Fibroblast of upper back skin (primary cell): ENCODE measurements at places on chromosomes 2 and 18.

DNA sequence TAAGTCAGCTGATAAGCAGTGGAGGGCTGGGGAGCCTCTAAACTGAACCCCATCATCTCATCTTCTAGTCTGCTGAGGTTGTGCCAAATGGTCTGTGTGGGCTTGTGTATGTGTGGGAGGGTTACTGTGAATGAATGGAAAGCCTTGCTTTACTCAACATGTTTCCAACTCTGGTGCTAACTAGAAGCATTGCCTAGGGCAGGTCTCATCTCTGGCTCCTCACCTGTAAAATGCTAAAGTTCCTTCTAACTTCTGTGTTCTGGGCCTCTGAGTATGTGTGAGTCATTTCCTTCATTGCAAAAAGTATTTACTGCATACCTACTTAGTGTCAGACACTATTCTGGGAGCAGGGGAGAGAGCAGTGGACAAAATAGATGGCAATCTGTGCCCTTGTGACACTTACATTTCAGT is 1.3 kb downstream of the LIPG start:
- peak; percentile 21 for DNase-seq

DNA sequence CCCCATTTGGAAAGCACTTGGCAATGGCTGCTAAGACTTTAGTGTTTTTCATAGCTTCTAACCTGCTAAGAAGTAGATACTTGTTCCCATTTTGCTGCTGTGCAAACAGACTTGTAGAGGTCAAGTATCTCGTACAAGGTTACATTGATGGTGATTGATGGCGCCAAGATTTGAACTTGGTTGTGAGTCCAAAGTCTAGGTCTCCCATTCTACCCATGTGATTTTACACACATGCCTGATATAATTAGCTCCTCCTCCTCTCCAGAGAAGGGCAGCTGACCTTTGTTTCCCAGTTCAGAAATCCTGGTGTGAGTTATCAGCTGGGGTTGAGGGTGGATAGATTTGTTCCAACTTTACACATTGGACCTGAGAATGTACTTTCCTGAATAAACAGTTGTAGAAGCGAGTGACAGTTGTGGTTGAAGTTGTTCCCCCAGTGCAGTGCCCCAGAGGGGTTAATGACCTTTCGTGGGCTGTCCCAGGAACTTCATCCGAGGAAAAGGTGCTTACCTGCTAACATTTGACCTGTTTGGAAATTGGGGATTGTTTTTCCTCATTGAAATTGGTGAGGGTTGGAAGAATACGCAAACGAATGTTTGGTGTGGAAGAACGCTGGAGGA is 10.4 kb downstream of the TCF7L1 start:
- DNase-seq = no peak

- no peak for DNase-seq
Observed at GRCh38 chr2:155412598-155412997, 714.1 kb downstream of the KCNJ3 start.

DNA sequence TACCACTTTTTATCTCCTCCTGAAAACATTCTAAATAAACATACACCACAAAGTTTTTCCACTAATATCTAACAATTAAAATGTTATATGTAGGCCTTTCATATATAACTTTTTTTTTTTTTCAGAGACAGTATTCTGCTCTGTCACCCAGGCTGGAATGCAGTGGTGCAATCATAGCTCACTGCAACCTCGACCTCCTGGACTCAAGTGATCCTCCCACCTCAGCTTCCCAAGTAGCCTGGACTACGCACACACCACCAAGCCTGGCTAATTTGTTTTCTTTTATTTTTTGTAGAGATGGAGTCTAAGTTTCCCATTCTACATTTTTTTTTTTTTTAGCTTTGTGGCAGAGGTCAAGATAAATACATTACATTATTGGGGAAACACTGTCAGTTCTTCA is 1612.6 kb upstream of the NXPH2 start:
- DNase-seq = peak; percentile 10

DNA sequence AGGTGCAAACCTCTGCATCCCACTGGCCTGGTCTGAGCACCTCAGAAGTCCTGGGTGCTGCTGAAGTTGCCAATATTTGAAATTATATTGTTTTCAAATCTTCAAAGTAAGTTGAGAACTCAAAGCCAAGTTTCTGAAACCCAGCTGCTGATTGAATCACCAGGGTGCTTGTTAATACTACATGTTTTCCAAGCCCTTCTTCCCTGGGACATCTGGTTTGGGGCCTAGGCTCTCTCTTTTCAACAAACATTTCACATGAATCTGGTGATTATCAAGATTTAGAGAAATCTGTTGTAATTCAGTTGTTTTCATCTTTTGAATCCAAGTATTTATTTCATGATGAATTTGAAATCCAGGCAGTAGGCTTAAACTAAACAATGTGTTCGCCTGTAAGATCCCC is 24.4 kb downstream of the MLPH start:
- DNase-seq = peak; percentile 31

- DNase-seq = no peak
Observed at GRCh38 chr2:73970850-73971471, 13.7 kb upstream of the TET3 start.

- peak; percentile 38 for DNase-seq
Observed at GRCh38 chr2:163752267-163752666, 16.5 kb upstream of the FIGN start.

GRCh38 chr2:143939626-143940330 is 580.1 kb downstream of the ZEB2 start:
- DNase-seq = peak; percentile 84

DNA sequence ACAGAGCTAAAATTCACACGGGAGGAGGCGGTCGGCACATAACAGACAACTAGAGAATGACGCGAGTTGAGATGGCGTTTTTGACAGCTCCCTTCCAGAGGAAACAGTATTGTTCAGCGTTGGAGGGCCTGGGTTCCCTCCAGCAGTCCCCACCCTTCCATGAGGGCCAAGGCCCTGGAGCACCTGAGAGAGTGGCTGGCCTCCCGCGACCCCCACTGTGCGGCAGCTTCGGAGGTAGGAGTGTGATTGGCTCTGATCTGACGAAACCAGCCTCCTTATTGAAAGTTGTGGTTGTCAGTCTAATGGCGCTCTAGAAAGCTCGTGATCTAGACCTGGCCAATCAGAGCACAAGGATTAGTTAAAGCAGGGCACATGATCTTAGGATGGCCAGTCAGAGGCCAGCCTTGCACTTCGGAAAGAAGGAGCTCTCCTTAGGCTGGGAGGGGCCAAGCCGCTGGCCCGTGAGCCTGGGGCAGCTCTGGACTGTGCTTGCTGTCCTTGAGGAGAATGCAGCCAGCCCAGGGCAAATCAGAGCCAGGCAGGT is 104.5 kb upstream of the CELF4 start:
- no peak for DNase-seq

- no peak for DNase-seq
Observed at GRCh38 chr2:26449278-26450030, 28.5 kb downstream of the OTOF start.

DNA sequence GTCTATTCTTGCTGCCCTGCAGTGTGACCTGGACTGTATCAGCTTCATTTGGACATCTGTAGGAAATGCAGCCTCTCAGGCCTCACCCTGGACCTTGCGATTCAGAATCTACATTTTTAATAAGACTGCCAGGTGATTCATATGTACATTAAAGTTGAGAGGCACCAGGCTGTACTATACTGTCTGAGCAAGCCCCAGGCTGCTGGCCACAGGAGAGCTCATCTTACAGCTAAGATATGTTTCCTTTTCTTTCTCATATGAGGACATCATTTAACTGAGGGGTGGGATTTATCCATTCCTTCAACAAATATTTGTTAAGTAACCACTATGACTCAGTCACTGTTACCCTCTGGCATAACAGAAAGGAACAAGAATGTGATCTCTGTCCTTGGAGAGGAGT is 78.2 kb upstream of the GCFC2 start:
- DNase-seq = no peak

- no peak for DNase-seq
Observed at GRCh38 chr2:13504808-13505207, 788.1 kb downstream of the TRIB2 start.

GRCh38 chr18:79356435-79356834 is 39.3 kb upstream of the NFATC1 start:
- no peak for DNase-seq

- DNase-seq = no peak
Observed at GRCh38 chr2:30221531-30221930, 9.8 kb upstream of the LBH start.

GRCh38 chr2:138028538-138028937 is 64.3 kb downstream of the HNMT start:
- DNase-seq = no peak

DNA sequence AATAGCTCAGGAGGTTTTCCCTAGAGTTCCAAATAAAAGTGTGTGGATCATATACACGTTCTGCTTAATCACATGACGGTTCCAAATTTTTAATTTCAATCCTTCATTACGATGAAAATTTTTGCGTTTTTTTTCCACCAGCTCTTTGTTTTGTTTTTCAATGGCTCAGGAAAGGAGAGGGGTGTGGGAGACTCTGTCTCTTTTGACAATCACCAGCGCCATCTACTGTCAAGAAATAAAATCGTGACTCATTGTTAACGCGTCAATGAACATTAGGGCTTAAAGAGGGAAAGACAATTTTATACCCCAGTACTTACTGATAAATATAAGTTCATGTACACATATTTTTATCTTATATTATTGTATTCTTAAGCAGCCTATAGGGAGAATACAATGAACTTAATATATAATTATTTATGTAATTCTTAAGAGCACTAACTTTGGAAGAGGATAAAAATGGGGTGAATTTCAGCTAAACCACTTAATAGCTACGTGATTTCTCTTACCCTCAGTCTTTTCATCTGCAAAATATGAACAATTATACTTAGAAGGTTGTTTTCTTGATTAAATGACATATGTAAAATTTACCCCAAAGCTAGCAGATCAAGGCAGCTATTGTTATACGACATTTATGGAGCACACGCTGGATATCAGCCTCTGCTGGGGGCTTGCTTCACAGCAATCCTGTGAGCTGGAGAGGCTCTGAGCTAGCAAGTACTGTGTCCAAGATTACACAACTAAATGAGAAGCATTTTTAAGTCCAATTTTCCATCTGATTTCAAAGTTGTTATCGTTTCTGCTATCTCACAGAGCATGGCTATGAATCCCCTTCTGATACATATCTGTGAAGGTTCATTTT is 47.4 kb upstream of the RMDN2 start:
- peak; percentile 75 for DNase-seq

- DNase-seq = peak; percentile 84
Observed at GRCh38 chr18:75638776-75639471, 211.4 kb upstream of the SMIM21 start.

GRCh38 chr18:8962855-8963635 is 139.5 kb upstream of the NDUFV2 start:
- DNase-seq = no peak

- DNase-seq = no peak
Observed at GRCh38 chr2:216317831-216318520, 54.3 kb downstream of the MARCHF4 start.

DNA sequence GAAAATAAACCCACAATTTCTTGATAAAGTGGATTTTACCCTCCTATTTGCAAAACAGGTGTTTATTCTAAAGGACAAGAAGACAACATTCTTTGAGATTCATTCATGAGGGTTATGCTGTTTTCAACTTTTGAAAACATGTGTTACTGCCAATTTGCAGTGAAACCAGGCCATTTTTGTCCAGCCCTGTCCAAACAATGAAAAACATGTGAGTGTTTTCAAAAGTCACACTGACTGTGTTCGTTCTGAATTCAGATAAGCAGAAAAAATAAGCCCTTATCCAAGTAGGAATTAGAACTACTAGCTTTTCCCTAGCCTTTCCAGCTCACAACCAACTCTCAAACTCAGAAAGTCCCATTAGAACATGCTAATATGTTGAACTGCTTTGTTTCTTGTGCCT is 148.1 kb upstream of the PID1 start:
- no peak for DNase-seq

DNA sequence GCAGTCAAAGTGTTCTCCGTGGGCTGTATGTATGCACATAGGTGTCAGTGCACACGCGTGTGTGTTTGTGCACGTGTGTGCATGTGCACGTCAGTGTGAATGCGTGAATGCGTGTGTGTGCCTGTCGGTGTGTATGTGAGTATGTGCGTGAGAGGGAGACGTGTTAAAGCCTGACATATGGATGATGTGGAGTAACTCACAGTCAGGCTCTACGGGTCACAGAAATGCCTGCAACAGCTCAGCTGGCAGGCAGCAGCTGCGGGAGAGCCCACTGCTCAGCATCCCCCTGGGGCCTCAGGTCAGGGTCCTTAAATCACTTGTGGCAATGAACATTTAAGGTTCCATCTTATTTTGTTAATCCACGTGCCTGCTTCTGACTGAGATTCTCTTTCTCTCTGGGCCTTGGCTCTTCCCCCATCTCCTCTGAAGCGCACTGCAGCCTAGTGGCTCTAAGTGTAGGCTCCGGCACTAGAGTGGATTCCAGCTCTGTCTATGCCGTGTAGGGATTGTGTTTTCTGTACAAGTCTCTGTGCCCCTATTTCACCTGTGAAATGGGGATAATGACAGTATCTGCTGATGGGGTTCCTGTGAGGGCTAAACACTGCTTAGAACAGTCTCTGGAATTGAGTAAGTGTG is 63.0 kb downstream of the DYSF start:
- DNase-seq = no peak

DNA sequence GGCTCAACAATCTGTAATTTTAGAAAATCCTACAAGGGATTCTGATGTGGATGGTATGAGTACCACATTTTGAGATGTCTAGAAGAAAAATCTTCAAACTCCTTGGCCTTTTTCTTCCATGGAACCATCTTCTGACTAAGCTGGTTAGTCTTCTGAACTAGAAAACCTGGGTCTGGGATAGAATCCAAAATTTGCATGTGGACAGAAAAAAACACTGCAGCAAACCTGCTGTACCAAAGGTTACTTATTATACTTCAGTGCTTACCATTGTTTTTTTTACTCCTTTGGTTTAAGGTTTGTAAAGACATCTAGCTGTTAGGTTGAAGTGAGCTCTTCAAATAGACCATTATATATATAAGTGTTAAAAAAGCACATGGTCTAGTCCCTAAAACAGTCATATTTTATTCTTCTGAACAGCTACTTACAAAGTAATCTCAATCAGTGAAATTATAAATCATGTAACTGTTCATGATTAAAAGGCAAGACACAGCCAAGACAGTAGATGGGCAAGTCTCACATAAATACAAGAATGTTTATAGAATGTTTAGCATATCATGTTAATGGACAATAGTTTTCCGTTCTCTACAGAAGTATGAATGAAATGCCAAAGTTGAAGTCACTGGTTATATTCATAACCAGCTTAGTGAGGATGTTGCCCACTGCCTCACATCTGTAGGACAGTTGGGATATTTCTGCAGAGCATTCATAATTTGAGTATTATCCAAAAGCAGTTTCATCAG is 85.5 kb downstream of the ORC4 start:
- DNase-seq = no peak
